Endothelial cell (in vitro differentiated cells): ENCODE measurements at places on chromosomes 5 and 9.

GRCh38 chr5:171979606-171980005, 26.8 kb downstream of the FBXW11 start:
- DNase-seq: no peak

DNA sequence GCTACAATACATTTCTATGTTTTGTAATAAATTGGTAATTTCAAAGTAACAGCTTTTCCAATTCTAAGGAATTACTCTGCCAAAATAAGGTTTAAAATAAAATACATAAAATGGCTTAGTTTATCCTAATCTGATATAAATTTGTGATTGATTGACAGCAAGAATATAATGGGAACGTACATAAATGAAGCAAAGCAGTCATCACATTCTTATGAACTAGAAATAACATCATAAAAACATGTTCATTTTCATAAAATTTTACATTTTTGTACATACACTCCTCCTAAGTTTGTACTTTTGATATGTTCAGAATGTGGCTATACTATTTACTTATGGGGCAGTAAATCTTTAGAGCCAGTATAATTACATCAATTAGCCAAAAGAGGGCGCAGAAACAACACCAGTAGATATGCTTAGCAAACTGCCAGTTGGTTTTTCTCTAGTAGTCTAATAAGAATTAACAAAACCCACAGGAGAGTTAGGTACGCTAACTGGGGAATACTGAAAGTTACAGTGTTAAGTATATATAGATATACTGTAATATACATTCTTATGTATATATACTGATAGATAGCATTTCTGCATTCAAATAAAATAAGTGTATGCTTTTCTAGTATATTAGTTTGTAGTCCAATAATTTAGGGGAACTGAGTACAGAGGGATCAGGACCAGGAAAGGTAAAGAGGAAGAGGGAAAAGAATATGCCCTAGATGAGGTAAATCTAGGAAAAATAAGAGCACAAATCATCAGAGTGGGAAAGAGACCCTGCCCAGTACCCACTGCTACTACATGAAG, 76.8 kb downstream of the ZDHHC21 start:
- DNase-seq: no peak

- no peak for DNase-seq
Observed at GRCh38 chr5:13187186-13187585, 757.3 kb downstream of the DNAH5 start.

DNA sequence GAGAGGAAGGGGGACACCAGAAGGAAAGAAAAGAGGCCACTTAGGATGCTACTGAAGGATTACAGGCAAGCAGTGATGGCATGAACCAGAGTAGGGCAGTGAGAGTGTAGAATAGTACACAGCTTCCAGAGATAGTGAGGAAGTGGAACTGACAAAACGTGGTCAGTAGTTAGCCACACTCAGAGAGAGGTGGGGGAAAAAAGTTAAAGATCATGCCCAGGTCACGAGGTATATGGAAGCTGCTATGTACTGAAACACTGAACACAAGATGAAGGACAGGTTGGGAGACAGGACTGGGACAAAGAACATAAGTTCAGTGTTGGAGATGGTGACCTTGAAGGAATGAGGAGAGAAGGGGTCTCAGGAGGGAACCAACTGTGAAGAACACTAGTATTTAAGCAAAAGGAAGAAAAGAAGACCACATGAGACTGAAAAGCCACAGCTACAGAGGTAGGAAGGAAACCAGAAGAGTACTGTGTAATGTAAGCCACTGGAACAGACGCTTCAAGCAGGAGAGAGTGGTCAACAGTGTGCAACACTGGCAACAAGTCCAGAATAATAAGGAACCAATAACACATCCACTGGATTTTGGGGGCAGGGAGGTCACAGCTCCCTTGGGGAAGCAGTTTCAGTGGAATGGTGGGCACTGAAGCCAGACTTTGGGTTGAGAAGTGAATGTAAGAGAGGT, 45.5 kb downstream of the ELL2 start:
- no peak for DNase-seq
